NCI-H524 treated with DMSO at 0.1 percent for 48 hours (cell line): ENCODE measurements at places on chromosomes 5 and 9.

DNA sequence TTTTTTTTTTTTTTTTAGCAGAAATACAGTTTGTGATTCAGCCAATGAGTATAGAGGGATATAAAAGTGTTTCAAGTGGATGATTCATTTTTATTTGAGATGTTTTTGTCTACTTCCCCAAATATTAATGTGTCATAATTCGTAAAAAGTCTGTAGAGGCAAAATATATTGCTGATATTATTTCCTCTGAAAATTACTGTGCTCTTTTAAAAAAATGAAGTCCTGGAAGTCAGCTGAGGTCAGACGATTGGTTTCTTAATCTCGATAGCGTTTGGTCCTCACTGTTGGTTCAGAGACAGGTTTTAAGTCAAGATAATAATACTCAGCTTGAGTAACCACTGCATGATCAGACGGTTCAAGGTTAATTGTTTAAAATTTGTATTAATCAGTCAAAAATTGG is 19.5 kb downstream of the IL9 start:
- no peak for DNase-seq

DNA sequence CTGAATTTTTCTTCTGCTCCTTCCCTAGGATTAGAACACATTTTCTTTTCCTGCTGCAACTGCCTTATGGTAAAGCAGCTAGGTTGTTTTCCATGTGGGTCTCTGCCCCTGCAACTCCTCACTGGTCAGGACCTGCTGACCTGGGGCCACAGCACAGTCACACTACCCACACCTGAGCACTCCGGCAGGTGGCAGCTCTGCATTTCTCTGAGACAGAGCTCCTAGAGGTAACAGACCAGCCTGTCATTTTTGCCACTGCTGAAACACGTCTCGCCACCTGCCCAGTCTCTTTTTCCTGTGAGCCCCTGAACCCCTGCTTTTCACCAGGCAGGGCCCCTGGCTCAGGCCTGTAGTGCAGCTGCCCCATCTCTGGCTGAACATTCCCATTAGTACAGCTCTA is 609.6 kb downstream of the HINT1 start:
- DNase-seq: no peak

DNA sequence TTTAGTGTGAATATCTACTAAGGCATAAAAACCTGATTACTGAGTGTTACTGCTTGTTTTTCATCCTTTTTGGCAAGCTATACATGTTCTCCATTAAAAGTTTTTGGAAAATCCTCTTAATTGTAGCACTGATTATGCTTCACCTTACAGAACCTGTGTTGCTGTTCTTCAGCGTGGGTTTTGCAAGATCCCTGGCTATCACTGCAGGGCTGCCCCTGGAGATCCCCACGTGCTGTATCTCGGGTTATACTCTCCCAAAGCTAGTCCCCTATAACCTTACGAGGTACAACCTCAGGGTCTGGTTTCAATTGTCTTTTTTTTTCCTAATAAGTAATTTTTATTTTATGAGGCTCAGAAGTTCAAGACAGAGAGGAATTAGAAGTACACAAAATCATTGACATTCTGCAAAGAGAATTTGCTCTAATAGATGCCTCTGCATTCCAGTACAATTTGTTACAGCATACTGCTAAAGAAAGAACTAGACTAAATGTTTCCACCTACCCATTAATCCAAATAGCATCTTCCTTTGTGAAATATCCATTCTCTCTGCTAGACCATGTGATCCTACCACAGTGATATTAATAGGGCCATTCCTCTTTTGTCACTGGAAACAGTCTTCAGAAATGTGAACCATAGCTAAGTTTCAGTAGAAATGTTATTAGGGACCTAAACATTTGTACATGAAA is 25.8 kb upstream of the CAMK4 start:
- DNase-seq: no peak

GRCh38 chr5:139795074-139796001 is at the start of gene PSD2:
TSS of gene PSD2 (plus strand) at chr5:139795808. CDS start at chr5:139809441, 13,633 bp downstream.
- no peak for DNase-seq

DNA sequence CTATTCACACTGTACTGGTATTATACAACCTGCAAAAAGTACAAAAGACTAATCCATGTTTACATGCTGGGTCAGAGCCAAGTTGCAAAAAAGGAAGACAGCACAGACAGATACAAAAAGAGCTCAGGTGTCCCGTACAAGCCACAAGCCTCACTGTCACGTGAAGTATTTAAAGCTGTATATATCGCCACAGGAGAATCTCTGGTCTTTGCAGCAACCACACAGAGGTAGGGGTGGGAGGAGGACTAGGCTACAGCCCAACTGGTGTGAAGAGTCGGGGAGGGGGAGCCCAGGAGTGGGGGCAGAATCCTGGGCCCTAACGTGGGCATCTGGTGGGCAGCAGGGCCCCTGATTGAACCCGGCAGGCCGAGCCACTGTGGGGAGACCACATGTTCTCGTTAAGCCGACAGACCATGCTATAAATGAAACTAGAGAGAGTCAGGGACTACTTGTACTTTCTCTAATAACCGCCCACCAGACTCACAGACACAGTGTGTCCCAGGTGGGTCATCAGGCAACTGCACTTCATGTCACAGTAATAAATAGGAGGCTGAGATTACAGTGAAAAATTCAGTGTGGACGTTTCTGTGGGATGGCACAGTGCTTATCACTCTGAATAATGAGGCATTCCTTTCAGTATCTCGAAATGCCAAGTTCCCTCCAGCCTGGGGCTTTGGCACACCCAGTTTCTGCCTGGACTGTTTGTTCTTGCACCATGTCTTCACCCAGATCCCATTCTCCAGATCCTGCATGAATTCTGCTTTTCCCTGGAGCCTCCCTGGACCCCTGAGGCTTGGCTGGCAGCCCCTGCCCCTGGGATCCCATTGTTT is 79.3 kb upstream of the SH3PXD2B start:
- DNase-seq: peak; percentile 39

- DNase-seq: no peak
Observed at GRCh38 chr5:139461698-139462097, 845 bp downstream of the ECSCR start.

DNA sequence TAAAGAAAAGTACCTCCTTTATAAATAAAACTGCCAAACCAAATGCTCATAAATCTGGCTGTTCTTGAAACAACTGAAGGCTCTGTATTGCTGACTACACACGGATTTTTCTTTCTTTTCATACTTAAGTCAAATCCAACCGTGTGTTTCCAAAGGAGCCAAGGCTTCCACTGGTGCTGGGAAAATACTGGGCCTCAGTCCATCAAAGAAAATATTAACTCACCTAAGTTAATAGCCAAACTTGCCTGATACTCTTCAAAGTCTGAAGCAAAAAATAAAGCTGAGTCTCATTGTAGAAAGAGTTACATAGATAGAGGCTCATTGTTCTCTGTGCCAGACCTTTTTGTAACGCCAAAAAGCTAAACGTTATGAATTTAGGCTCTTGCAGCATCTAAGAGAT is 350.4 kb upstream of the CDH9 start:
- DNase-seq: no peak

GRCh38 chr9:37151812-37152211 is 31.4 kb downstream of the ZCCHC7 start:
- no peak for DNase-seq

GRCh38 chr5:32506201-32506661 is 61.7 kb upstream of the ZFR start:
- DNase-seq: peak; percentile 17

GRCh38 chr5:60299944-60300343 is 400.0 kb downstream of the DEPDC1B start:
- DNase-seq: no peak

GRCh38 chr5:25500635-25501034 is 855.9 kb upstream of the CDH10 start:
- DNase-seq: no peak

DNA sequence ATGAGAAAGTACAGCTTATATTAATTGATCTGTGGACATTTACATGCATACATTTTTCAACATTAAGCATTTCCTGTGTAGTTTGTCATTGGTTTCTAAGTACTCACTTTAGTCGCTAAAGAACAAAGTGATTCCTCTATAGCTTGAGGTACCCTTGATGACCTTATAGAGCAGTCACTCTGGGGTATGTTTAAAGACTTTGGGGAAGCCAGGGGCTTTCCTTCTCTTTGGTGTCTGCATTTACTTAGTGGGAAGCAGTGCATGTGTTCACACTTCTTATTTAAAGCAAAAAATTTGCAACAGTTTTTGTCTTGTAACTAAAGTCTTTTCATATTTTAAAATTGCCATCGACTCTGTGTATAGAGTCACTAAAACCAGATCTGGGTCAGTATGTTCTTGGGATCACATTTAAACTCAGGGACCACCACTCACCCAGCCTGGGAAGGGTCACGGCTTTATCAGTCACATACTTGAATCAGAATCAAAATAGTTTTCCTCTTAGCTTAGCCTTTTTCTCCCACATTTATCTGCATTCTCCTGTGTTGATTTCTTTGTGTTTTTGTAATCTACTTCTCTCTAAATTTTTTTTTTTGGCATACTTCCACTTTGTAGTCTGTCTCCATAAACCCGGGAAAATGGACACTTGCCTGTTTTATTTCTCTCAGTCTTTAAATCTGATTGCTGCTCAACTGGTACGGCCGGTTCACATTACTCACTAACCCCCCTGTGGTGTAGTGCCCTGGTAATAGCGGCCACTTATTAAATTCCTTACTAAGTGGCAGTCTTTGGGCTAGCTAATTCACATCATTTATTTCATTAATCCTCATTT is 143.9 kb upstream of the FBN2 start:
- DNase-seq: no peak

GRCh38 chr5:95035891-95036685 is 248.8 kb downstream of the MCTP1 start:
- no peak for DNase-seq

DNA sequence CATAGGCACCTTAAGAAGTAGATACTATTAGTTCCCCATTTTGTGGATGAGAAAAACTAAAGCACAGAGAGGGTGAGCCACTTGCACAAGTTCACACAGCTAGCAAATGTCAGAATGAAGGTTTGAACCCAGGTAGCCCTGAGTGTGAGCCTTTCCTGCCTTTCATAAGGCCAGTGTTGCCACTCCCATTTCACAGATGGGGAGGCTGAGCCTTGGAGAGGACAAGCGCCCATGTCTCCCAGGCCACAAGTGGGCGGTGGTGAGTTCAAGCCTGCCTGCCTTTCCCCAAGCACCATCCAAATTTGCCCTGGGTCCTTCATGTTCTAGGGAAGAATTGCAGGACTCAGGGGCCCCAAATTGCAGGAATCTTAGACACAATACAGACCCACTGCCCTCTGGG is 50.6 kb downstream of the LHX2 start:
- DNase-seq: no peak

DNA sequence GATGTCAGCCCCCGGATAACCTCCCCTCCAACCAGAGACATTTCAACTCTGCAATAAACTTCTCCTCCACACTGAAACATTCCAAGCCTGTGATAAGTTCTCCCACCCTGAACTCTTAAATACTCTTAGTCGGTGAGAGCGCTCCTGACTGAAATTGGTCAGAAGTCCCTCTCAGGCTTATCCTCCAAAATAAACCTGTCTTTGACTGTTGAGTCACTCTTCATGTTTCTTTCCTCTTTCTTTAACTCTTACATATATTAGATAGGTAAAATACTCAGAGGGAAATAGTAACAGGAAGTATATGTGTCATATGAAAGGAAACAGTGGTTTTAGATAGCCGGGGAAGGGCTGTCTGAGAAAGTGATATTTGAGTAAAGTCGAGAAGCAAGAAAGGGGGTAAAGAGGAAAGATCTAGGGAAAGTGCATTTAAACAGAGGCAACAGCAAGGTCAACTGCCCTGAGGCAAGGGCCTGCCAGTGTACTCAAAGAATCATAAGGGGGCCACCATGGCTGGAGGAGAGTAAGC is 11.0 kb upstream of the FAM81B start:
- no peak for DNase-seq

GRCh38 chr5:457195-457961 is 14.4 kb downstream of the EXOC3 start:
- no peak for DNase-seq

DNA sequence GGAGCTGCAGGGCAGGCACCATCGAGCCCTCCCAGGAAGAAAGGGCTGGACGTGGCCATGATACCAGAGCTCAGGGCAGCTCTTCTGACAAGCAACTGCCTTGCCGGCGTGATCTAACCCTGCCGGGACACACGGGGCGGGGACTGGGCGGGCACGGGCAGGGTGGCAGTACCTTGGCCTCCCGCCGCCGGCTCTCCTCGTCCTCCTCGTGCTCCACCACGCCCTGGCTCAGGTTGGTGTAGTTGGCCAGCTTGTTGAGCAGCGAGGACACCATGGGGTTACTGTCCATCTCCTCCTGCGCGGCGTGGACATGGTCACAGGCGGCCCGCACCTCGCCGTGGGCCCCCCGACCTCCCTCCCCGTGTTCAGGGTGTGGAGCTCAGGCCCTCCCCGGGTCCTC is 18.5 kb downstream of the SLC12A7 start:
- DNase-seq: no peak

DNA sequence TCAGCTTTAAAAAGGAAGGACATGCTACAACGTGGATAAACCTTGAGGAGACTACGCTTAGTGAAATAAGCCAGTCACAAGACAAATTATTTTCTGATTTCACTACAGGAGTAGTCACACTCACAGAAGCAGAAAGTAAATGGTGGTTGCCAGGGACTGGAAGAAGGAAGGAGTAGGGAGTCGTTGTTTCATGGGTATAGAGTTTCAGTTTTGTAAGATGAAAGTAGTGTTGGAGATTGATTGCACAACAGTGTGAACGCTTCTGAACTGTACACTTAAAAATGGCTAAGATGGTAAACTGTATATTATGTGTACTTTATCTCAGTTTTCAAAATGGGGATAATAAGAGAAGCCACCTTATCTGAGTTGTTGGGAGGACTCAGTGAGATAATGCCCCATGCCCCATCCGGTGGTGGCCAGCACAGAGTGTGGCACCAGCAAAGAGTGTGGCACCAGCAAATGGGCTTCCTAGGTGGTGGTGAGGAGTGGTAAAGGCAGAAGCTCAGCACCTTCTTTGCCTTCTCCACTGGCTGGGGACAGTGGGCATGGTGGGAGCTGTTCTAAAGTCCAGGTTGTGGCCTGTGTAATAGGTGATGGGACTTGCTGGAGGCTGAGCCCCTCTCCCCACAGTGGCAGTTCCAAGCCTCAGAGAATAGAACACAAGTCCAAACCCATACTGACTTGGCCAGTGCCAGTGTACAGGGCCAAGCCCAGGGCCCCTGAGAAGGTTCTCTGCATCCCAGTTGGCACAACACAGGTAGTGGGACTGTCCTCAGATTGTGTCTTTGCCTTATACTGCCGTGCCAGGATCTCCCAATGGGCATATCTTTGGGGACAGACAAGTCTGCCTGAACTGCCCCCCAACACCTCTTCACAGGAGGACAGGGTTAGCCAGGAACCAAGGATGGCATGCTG is 4.4 kb downstream of the SLC22A4 start:
- DNase-seq: no peak

GRCh38 chr5:145316282-145316681 is 518.9 kb downstream of the PRELID2 start:
- DNase-seq: no peak

- DNase-seq: no peak
Observed at GRCh38 chr9:98942906-98943681, 613 bp upstream of the COL15A1 start.

GRCh38 chr9:87630846-87631245 is 95.1 kb upstream of the CTSL start:
- DNase-seq: no peak

- no peak for DNase-seq
Observed at GRCh38 chr9:132460240-132460639, 50.2 kb downstream of the CFAP77 start.
